ENCODE measurements at places on chromosomes 4 and X.

DNA sequence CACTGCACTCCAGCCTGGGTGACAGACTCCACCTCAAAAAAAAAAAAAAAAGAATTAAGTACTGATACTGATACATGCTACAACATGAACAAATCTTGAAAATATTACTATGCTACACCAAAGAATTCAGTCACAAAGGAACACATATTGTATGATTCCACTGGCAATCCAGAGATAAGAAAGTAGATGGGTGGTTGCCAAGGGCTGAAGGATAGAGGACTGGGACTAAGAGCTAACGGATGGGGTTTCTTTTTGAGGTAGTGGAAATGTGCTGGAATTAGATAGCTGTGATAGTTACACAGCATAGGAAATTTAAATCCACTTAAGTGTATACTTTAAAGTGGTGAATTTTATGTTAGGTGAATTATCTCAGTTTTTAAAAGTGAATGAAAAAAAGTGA lies 12.5 kb downstream of the ATP11C start:
- DNase-seq: no peak

DNA sequence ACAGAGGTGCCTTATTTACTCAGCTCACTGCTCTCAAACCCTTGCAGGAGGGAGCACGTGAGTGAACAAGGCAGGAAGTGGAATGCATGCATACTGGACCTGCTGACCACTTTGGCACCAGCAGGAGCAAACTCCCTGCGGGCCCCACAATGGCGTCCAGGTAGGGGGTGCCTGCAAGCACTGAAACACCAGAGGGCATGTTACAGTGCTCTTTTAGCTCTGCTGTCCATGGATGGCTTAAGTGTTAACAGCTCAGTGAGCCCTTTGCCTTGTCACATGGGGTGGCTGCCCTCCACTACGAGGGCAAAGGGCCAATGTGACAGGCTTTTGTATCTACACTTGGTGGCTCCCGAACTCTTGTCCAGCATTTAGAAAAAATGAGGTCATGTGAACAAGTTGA lies 199.5 kb upstream of the UGT8 start:
- DNase-seq: no peak

GRCh38 chr4:114417214-114417613 lies 181.4 kb upstream of the UGT8 start:
- DNase-seq: no peak

GRCh38 chrX:10519278-10519677 lies 101.1 kb downstream of the MID1 start:
- no peak for DNase-seq

- no peak for DNase-seq
Measured at GRCh38 chr4:3679071-3679825, 86.9 kb upstream of the ADRA2C start.

- no peak for DNase-seq
Measured at GRCh38 chrX:331151-331824, 12.7 kb upstream of the GTPBP6 start.

DNA sequence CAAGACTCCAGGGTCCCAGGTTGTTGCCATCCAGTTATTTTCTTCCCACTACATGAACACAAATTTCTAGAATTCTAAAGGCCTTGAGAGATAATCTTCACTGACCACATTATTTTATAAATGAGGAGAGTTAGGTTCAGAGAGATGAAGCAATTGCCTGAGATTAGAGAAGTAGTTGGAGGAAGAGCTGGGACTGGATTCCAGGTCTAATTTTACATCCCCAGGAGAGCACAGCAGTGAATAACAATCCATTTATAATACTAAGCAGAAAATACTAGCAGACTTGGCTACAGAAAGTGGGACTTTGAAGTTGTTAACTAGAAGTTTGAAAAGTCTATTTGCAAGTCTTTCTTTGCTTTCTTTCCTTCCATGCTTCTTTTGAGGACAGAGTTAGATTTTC lies 231.3 kb upstream of the S100G start:
- DNase-seq: no peak

- no peak for DNase-seq
Measured at GRCh38 chr4:58760737-58761136, 1650.6 kb upstream of the IGFBP7 start.

- DNase-seq: no peak
Measured at GRCh38 chrX:101163166-101163565, 56.4 kb upstream of the DRP2 start.

DNA sequence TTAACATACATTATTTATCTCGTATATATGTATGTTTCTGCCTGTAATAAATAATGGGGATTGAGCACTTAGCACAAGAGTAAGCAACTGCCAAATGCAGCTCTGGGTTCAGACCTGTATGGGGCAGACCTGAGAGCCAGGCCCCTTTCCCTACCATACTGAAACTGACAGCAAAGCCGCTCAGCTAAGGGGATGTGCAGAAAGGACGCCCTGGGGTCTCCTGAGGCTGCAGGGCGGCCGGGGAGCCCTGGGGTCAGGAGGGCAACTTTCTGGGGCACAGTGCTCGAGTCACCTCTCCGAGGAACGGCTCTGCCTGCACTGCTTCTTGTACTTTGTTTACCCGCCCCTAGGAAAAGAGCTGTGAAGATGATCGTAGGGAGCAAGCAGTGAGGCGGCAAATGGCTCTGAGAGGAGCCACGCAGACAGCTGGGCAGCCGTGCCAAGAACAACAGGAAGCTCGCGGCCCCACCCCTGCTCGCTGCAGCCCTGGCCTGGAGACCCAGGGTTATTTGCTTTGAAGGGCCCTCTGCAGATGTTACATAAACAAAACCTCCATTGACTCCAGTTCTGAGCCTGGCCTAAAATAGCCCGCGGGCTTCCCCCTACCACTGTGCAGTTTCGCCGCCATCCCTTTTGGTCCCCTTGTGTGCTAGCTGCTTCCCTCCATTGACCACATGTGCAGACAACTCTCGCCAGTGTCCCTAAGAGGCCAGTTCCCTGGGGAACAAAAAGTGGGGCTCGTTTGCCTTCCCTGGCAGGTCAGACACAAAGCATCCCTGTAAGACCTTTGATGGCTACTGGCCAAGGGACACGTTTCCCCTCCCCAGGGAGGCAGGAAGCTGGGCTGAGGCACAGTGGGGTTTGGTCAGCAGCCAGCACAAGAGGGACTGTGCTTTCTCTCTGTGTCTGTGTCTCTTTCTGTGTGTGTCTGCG lies 111.3 kb upstream of the LNX1 start:
- no peak for DNase-seq

- DNase-seq: no peak
Measured at GRCh38 chrX:130108647-130109428, 1.5 kb downstream of the ELF4 start.

Measured in vagina (tissue), 2 donors.